Activated CD8-positive, alpha-beta memory T cell treated with anti-CD3 and anti-CD28 coated beads for 48 hours (primary cell): ENCODE measurements at places on chromosomes 7 and 10.

DNA sequence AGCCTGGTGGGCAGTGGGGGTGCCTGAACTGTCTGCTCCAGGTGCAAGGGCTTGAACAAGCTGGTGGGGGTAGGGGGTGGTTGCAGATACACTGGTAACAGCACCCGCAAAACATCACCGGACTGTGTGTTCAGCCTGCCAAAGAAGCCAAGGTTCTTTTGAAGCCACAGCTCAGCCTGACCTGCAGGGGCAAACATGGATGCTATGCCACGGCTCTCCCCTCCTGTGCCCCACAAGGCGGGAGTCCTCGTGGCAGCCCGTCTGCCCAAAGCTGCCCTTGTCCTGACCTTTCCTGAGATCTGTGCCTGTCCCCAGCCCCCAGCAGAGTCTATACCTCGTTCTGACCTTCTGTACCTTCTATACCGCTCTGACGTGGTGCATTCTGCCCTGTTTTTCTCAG is 285.7 kb downstream of the GLRX3 start:
- DNase-seq = no peak

DNA sequence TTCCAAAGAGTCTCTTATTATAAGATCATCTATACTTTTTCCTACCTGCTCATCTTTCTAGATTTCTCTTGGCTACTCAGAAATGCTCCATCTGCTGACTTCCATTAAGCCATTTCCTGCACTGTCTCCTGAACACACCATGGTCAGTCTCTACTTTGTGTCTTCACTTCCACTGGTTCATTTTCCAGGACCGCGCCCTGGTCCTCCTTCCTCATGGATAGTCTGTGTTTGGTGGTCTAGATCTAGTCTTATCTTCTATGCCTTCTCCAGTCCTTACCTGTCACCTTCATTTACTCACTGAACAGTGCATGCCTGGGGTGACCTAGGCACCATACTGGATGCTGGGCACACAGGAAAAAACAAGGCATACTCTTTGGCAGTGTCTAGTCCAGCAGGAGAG is 11.8 kb downstream of the INSYN2A start:
- DNase-seq = no peak

DNA sequence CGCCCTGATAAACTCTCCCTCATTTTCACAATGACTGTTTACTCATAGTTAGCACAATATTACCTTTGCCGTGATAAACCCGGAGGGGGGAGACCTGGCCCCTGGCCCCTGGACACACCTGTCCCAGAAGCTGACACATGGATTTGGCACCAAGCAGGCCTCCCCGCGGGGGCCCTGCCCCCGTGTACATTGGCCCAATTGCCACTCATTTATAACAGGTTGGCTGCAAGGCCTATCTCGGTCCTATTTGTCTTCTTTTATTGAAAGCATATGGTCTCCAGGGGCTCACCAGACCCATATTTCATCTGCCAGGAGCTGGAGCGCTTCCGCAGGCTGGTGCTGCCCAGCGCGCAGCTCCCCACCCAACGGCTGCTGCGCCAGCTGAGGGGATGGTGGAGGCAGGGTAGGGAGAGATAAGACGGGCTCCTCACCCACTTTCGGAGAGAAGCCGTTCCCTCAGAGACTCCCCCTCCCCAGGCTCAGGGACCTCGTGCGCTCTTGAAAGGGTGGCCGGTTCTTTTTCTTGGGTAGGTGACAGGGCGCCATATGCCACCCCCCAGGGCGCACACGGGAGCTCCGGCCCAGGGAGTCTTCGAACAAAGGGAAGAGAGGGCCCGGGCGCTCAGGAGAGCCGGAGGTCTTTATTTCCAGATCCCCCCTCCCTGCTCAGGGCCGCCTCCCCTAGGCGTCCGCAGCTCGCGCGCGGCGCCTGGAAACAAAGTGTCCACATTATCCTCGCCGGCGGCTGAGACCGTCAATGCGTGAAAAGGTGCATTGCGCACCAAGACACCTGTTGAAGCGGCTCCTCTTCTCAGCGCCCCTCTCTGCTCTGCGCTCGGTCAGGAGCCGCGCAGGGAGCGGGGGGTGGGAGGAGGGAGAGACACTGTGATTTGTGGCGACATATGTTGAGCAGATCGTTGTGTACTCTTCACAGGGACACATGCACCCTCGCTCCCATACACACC is 4.3 kb upstream of the NEUROG3 start:
- DNase-seq = no peak

- DNase-seq = no peak
Observed at GRCh38 chr10:20677340-20677739, 219.8 kb downstream of the NEBL start.
